ENCODE measurements at places on chromosomes 1 and 21.
A peak's percentile ranks its signal among the peaks of the same experiment; 100 is the strongest.

DNA sequence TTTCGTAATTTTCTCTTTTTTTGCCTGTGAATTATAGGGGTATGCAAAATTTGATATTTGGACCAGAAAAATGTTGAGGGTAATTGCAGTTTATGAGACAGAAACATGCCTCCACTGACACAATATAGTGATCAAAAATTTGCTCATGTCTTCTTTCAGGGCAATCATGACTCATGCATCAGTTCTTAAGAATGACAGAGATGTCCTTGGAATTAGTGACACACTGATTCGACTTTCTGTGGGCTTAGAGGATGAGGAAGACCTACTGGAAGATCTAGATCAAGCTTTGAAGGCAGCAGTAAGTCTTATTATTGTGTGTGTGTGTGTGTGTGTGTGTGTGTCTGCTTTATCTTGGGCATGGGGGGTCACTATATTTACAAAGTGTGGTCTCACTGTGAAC lies 27.5 kb downstream of the CTH start:
- no peak for DNase-seq

DNA sequence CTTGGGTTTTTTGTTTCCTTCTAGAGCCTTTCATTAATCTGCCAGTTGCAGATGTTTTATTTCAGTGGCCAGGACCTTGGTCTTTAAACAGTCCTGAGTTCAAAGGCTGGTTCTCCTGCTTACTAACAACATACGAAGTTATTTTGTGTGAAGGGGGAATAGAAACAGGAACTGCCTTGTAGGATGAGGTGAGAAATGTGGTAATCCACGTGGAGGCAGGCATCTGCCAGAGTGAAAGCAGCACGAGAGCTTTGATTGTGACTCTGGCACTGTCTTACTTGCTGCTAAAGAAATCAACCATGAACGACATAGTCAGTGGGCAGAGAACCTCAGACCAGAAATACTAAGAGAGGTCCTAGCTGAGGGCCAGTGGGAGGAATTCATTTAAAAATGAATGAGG lies 30.4 kb downstream of the TMEM63A start:
- no peak for DNase-seq

- no peak for DNase-seq
Measured at GRCh38 chr1:221874285-221875003, 132.6 kb upstream of the DUSP10 start.

- no peak for DNase-seq
Measured at GRCh38 chr1:213600879-213601278, 386.9 kb upstream of the PROX1 start.

GRCh38 chr1:213399695-213400094 lies 348.7 kb downstream of the RPS6KC1 start:
- DNase-seq, result no peak

- no peak for DNase-seq
Measured at GRCh38 chr1:240878631-240879030, 266.7 kb upstream of the GREM2 start.

GRCh38 chr1:161190962-161191521 lies 7.8 kb downstream of the ADAMTS4 start:
- no peak for DNase-seq

DNA sequence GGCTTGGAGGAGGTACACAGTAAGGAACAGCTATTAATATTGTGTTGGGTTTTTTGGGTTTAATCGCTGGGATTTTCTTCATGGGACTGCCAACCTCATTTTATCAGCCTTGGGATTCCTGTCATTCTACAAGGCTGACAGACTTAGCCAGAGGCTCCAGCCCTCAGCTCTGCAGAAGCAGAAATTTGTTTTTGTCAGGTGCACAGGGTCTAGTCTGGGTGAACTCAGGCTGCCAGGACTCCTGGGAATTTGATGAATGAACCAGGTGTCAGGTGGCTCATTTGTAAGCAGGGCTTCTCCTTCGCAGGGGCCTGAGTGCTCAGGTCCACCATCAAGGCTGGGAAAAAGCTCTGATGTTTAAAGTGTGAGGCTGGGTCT lies 11.5 kb upstream of the ZNF362 start:
- DNase-seq, result no peak

DNA sequence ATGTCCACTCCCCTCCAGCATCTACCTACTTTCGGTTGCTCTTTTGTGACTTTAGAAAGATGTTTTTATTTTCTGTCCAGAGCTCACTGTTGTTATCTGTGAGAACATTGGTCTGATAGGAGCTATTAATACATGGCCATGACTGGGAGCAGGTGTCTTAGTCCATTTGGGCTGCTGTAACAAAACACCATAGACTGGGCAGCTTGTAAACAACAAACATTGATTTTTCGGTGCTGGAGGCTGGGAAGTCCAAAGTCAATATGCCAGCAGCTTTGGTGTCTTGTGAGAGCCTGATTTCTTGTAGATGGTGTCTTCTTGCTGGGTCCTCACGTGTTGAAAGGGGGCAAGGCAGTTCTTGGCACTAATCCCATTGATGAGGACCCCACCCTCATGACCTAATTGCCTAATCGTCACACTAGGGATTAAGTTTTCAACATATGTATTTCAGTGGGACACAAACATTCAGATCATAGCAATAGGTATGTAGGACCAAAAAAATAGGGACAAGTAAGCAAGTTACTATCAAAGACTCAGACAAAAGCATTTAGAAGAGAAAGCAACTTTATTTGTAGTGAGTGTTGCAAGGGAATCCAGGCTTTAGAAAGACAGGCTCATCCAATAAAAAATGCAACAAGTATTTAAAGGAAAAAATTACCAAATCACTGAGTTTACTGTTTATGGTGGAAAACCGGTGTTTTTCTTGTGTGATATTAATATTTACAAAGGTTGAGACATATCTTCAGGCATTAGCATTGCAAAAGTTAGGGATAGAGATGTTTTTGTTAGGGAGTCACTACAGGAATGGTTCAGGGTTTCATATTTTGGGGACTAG lies 55.2 kb upstream of the WDR26 start:
- no peak for DNase-seq

GRCh38 chr1:29635501-29636263 lies 399.4 kb downstream of the PTPRU start:
- DNase-seq, result no peak

- no peak for DNase-seq
Measured at GRCh38 chr1:52002038-52002917, 11.8 kb upstream of the RAB3B start.

DNA sequence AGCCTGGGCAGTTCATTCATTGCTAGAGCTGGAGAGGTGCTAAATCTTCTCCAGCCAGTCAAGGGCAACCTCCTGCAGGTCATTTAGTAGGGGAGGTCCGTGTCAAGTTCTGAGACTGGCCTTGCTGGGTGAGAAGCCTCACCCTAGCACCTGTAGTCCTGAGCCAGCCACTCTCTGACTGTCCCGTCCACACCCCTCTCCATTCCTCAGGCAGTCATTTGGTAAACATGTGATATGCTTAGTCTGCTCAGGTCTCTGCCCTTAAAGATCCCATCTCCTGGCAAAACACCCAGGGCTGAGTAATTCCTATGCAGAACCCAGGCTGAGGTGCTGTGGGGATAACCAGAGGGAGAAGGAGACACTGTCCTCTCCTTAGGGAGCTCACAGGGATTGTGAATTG lies 13.7 kb upstream of the IGFN1 start:
- no peak for DNase-seq

DNA sequence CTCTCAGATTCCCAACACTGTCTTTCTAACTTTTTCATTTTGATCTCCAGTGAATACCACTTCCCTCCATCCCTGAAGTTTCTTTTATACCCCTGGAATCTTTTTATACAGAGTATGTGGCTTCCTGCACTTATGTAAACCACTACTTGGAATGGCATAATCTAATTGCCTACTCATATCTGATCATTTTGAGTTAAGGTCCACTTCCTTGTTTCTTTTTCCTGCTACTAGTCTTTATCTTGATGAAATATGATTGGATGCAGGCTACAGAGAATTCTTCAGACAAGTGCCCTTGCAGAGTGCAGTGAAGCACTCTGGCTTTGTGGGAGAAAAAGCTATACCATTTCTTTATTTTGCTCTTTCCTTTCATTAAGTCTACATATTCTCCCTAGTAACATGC lies 325.3 kb upstream of the ADAMTS5 start:
- DNase-seq, result no peak

- no peak for DNase-seq
Measured at GRCh38 chr1:109627692-109628399, 8.2 kb downstream of the AMPD2 start.

GRCh38 chr1:176119549-176119948 lies 87.5 kb downstream of the COP1 start:
- DNase-seq, result no peak

- DNase-seq, result no peak
Measured at GRCh38 chr1:18657506-18658201, 27.0 kb downstream of the PAX7 start.

GRCh38 chr1:232696466-232696865 lies 66.5 kb upstream of the SIPA1L2 start:
- DNase-seq, result no peak

GRCh38 chr1:50665413-50665812 lies 242.2 kb upstream of the DMRTA2 start:
- DNase-seq, result no peak

- DNase-seq, result no peak
Measured at GRCh38 chr1:68955424-68955823, 458.5 kb upstream of the DEPDC1 start.

DNA sequence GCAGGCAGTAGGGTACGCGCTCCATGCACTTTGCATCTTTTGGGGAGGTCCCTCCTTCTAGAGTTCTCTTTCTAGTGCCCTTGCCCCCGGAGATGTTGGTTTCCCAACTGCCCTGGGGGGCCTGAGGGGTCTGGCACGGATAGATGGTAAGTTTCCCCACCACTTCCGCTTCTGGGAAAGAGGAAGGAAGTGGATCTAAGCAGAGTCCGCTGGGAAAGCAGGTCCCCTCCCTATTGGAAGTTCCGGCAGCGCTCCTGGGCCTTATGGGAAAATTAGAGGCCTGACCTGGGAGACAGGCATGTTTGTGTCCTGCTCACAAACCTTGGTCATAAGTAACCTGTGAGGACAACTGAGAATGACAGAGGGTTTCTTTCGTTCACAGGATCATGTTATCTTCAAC lies 274.4 kb downstream of the RPS6KC1 start:
- DNase-seq, result no peak

GRCh38 chr1:165928075-165928731 lies 100.8 kb downstream of the UCK2 start:
- DNase-seq, result no peak

GRCh38 chr1:197422993-197423392 lies 154.9 kb downstream of the CRB1 start:
- DNase-seq, result no peak

DNA sequence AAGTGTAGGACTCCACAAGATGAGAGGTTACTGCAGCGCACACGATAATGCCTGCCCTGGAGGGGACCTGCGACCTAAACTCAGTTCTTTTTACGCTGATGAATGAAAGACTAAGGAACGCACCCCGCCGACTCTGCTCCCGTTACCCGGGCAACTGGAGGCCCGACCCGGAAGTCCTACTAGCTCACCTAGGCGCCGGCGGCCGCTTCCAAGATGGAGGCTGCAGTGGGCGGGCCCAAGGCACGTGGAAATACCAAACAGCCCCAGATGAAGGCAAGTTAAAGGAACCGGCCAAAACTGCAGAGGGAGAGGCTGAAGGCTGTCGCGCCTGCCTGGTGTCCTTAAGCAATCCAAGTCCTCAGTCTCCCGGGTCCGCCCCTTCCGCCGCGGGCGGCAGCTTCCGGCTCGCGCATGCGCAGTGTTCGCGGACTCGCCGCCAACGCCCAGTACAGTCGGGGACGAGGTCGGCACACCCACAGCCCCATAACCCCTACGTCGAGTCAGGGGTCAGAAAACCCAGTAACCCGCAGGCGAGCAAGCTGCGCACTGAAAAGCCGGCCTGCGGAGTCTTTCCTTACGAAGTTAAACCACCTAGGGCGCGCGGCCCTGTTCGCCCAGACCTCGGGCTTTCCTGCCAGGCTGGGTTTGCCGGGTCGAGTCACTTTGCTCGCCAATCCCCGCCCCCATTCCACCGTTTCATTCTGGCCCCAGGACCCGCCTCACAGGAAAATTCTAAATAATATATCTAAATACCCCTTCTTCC lies at the start of gene SETD4:
Gene SETD4, minus strand, starts transcription at position 368 of the 763 bp plus-strand sequence. CDS start 1,638 bp downstream, outside the sequence.
- DNase-seq, result peak; percentile 96
